T-helper 2 cell (primary cell): ENCODE measurements at places on chromosomes 3 and 15.

DNA sequence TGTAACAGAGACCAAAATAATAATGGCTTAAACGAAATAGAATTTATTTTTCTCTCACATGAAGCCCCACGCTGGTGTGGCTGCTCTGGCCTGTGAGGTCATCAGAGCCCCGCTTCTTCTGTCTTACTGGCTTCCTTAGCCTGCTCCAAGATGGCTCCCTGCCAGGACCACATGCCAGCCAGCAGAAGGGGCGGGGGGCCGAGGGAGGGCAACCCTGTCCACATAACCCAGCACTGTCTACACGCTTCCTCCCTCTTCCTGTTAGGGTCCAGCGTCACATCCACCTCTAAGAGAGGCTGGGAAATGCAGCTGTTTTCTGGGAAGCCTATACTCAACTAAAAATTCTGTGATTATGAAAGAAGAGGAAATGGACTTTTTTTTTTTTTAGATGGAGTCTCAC, 107.9 kb upstream of the DLG1 start:
- DNase-seq, result no peak

- no peak for DNase-seq
Measured at GRCh38 chr3:142888099-142888480, 793 bp downstream of the PCOLCE2 start.

DNA sequence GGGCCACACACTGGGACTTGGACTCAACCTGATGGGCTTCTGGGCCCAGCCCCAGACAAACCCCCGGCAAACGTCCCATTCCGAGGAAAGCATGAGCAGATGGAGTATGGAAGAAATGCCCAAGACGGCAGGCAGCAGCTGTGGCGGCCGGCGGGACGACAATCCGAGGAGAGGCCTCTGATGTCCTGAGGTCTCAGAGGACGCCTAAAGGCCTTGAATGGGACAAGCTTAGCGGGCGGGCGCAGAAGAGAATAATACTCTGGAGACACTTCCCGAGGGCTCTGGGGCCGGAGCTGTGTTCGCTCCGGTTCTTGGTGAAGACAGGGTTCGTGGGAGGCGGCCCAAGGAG, 482 bp upstream of the OGG1 start:
- no peak for DNase-seq

DNA sequence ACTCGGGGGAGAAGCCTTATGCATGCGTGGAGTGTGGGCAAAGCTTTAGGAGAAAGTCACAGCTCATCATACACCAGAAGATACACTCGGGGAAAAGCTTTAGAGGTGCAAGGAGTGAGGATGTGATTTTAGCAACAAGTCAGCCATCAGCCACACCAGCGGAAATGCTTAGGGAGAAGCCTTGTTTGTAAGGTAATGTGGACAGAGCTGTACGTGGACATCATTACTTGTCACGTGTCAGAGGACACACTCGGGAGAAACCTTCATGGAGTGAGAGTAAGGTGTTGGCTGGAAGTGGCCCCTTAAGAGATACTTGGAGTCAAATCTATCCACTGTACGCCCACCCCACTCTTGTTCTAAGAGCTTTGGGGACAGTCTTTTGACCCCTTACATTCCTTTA, 28.7 kb downstream of the ZNF589 start:
- no peak for DNase-seq

DNA sequence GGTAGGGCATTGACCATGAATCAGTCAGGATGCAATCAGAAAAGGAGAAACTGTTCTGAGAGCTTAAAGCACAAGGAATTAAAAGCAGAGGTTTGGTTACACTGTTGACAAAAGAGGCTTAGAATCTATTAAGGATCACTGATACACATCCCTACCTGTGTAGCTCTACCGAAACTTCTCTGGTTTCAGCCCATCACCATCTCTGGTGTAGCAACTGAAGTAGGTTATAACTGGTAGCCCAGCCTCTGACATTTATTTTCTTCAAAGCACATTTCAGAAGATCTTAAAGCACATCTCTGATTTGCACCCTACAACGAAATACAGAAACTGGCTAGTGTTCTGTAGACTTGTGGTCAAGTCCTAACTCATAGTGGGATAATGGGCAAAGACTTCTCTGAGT, 283.7 kb downstream of the GBE1 start:
- no peak for DNase-seq

- no peak for DNase-seq
Measured at GRCh38 chr15:61634837-61635236, 405.7 kb upstream of the RORA start.

GRCh38 chr15:77546050-77546501, 86.6 kb downstream of the LINGO1 start:
- no peak for DNase-seq

DNA sequence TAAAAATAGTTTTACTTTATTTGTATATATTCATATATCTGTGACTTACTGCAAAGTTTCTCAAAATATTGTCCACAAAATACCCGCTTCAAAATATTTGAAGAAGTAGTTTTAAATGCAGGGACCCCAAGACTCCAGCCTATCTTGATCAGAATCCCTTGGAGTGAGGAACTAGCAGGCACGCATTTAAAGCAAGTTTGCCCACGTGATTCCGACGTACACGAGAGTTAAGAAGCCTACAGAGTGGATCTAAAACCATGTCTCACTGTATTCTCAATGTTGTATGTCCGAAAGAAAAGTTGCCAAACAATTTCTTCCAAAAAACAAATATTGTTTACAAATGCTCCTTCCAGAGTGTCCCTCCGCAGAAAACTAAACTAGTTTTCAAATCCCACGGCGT, 1.7 kb downstream of the GABRB3 start:
- DNase-seq, result no peak

DNA sequence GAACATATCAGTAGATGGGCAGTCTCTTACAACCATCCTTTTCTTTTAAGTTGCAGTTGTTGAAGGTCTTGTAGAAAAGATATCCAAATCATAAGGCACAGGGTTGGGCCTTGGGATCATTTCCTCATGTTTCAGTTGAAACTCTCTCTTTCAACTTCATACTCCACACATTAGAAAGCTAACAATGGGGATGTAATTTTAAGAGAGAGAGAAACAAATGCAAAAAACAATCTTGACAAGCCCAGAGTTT, 747.9 kb downstream of the ROBO1 start:
- no peak for DNase-seq

DNA sequence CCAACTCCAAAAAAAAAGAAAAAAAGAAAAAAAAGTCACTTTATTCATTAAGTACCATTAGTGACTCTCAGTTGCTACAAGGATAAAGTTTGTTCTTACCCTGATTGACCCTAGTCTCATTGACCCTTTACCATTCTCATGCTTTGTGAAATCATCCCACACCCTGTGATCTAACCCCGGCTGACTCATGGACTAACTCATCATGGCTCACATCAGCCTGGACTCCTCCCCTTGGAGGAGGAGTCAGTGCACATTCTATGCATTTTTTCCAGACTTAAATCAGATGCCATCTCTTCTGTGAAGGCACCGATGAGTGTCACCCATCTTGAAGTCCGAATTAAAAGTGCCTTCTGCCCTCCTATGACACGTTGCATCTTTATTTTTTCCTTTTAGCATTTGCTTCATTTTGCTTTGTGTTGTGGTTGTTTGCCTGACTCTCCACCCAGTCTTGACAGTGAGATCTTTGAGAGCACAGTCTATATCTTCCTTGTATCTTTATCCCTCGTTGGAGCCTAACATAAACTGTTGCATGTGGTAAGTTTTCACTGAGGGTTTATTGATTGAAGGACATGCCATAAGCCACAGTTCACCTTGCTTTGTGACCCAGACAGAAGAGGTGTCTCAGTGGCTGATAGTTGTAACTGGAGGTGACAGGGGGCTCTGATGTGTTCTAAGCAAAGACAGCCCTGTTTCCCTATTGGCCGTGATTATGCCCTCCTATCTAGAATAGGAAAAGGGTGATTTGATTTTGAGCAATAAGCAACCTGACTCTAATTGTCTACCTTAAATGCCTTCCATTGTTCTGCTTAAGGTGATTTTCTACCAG, 72.1 kb downstream of the IL1RAP start:
- DNase-seq, result no peak

DNA sequence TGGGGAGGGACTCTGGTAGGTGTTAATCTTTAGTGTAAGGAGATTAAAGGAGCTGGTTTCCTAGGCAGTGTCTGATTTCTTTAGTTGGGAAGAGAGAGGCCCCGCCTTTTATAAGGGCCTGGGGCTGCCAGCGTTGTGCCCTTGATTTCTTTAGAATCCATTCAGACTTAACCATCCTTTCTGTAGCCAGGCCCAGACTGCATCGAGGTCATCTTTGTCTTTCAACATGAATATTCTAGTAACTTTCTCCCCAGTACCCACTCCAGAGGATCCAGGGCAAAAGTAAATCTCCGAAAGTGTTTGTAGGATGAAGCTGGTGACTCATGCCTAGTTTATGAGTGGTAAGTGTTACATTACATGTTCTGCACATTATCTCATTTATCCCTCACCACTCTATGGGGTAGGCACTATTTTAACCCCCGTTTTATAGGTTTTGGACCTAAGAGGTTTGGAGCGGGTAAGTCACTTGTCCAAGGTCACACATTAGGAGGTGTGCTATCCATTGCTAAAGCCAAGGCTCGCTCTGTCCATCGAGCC, 11.8 kb upstream of the USP3 start:
- DNase-seq, result no peak

DNA sequence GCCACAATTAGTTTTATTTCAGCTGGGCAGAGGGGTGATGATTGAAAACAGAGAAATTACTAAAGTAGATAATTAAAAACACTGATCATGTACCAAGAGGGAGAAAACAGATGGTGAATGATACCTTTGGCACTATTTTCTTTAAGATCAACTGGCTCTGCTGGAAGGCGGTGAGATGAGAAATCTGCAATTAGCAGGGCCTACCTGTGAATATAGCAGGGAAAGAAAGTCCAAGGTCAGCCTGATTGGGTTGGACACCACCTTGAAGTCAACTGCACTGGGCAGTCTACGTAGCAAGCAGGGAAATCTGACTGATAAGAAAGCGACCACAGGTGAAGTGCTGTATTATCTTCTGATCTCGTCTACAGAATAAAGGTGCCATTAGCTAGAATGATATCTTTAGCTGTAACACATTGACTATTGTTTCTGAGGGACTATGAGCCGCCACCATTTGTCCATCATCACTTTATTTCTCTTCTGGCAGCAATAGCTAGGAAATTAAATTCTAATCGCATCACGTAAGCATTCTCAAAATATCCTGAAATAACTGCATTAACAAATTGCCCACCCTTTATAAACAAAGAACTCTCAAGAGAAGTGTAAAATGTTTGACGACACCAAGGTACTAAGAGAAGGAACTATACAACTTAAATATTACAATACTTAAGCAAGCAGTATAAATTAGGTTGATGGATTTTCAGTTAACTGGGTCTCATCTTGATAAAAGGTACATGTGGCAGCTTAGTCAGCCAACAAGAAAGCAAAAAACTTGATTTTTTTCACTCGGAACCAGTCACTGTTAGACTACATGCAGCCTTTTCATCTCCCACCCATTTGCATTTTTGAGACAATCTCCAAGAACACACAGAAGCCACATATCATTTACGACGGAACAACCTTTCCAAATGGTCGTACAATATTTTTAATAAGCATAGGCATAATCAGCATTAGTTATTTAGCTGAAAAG, 1.3 kb downstream of the NEDD4 start:
- DNase-seq, result no peak

- no peak for DNase-seq
Measured at GRCh38 chr15:78642331-78642730, 1.3 kb upstream of the CHRNB4 start.

GRCh38 chr3:42376344-42376798, 34.0 kb downstream of the LYZL4 start:
- no peak for DNase-seq

DNA sequence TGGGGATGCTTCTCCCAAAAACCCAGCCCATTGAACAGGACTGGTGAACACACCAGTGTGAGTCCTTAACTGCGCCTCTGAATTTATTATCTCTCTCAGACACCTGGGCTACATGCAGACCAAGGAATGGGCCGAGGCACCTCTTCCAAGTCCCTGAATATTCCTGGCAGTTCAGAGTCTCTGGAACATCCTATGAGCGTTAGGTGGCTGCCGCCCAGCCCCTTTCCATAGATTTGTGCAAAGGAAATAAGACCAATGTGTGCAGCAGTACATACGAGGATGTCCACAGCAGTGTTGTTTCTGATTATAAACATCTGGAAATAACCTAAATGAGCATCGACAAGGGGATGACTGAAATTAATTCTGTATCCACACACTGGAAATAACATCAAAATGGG, 104.9 kb upstream of the RPL32 start:
- no peak for DNase-seq

- no peak for DNase-seq
Measured at GRCh38 chr15:76203346-76204108, 107.7 kb downstream of the ETFA start.

DNA sequence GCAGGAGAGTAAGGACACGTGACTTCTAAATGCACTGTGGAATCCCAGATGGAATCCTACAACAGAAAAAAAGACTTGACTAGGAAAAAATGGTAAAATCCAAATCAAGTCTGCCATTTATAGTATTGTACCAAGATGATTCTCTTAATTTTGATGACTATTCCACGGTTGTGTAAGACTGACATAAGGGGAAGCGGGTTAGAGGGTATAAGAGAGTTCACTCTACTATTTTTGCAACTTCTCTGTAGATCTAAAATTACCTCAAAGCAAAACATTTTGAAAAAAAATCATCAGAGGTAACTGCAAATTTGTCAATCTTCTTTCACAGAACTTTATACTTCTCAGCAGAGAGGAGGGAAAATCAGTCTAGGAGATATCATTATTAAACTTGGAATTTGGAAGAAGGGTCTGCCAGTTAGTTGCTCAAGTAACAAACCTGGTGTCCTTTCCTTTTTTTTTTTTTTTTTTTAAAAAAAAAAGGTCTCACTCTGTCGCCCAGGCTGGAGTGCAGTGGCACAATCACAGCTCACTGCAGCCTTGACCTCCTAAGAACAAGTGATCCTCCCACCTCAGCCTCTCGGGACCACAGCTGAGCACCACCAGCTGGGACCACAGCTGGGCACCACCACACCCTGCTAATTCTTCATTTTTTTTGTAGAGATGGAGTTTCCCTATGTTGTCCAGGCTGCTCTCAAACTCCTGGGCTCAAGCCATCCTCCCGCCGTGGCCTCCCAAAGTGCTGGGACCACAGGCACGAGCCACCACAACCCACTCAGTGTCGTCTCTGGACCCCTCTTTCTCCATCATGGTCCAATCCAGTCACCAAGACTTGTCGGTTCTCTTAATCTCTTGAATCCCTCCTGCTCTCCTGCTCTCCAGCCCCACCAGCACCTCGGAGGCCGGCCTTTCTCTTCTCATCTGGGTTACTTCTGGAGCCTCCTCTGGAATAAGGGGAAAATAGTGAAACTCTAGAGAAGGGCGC, 14.9 kb upstream of the HES1 start:
- no peak for DNase-seq

- DNase-seq, result peak; percentile 79
Measured at GRCh38 chr15:23565395-23566070, at the start of gene MKRN3. Gene MKRN3 (plus strand): TSS chr15:23565674. CDS start chr15:23565783, 109 bp downstream.

GRCh38 chr3:4474683-4475490, 7.8 kb upstream of the SUMF1 start:
- peak; percentile 40 for DNase-seq

DNA sequence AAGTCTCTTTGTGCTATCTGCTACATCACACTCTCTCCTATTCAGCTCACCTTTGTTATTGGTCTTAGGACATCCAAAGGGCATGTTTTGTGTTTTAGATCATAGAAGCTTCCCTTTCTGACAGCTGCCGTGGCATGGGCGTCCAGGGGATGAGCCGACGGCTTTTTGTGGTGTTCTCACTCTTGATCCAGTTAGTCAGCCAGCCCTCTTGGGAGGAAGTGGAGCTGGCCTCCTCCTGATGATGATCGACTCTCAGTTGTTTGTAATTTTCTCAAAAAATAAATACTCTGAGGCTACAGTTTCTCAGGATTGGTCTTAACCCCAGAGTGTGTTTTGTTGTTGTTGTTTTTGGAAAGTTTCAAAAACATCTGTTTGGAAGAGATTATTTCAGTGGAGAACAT, 34.4 kb downstream of the BOC start:
- DNase-seq, result no peak
